Mammary epithelial cell (primary cell): ENCODE measurements at places on chromosomes 6 and 20. TPM values are rescaled to one million over a fixed set of nuclear protein-coding genes. Genes with fewer than 3 reads are reported as not detected.

DNA sequence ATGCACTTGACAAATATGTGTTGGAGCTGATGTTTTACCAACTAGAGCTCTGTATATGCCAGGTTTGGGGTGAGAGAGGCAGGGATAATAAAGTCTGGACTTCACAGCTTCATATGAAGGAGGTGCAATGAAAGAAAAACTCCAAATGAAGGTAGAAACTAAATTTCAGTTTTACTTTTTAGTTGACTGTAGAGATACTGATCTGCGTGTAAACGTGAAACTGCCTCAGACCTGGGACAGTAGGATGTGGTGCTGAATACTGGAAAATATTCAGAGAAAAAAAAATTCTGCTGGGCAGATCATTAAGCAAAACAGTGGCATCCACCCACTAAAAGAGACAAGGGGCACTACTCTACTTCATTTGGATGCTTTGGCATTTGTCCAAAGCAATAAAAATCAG, 94.5 kb downstream of the BACH2 start:
- DNase-seq = no peak

DNA sequence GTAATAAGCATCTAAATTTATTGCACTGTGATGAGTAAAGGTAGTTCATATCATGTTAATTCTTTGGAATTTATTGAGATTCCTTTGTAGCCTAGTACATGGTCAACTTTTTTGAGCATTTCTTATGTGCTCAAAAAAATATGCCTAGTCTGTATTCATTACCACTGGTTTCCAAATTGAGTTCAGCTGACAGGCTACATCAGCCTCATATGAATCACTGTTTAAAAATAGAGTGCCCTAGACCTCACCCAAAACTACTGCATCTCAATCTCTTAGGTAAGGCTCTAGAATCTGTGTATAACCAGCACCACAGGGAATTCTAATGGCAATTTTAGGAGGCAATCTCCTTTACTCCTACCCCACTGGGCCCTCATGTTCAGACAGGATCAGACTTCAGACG, 16.7 kb upstream of the FOXF2 start:
- DNase-seq = no peak

- DNase-seq = peak; percentile 98
These were observed 2.2 kb upstream of the FOXO3 start for GRCh38 chr6:108558372-108559096.

VGLL2 gene
- not detected for polyA plus RNA-seq

NMBR gene
- polyA plus RNA-seq = 0.03 TPM

GRCh38 chr6:87344731-87345130, at the start of gene C6orf163:
Gene C6orf163, plus strand, starts transcription at chr6:87344813. Its CDS starts 287 bp downstream, at chr6:87345100.
- DNase-seq = no peak

PROKR2 gene
- polyA plus RNA-seq = not detected

TP53TG5 gene
- polyA plus RNA-seq = not detected

- DNase-seq = no peak
These were observed 124.4 kb downstream of the TCP11 start for GRCh38 chr6:35016502-35017321.

SIGLEC1 gene
- not detected for polyA plus RNA-seq

GRCh38 chr6:116390581-116390980, 19.8 kb downstream of the DSE start:
- DNase-seq = no peak
